Glomerular endothelial cell (primary cell): ENCODE measurements at places on chromosomes 3 and 15.

GRCh38 chr3:14605067-14605466 lies 46.5 kb upstream of the CCDC174 start:
- DNase-seq, result no peak

- DNase-seq, result no peak
Measured at GRCh38 chr3:152243721-152244516, 24.8 kb upstream of the MBNL1 start.

- no peak for DNase-seq
Measured at GRCh38 chr3:185995352-185995751, 57.5 kb upstream of the TRA2B start.

GRCh38 chr3:166554023-166554422 lies 716.8 kb upstream of the BCHE start:
- DNase-seq, result no peak

DNA sequence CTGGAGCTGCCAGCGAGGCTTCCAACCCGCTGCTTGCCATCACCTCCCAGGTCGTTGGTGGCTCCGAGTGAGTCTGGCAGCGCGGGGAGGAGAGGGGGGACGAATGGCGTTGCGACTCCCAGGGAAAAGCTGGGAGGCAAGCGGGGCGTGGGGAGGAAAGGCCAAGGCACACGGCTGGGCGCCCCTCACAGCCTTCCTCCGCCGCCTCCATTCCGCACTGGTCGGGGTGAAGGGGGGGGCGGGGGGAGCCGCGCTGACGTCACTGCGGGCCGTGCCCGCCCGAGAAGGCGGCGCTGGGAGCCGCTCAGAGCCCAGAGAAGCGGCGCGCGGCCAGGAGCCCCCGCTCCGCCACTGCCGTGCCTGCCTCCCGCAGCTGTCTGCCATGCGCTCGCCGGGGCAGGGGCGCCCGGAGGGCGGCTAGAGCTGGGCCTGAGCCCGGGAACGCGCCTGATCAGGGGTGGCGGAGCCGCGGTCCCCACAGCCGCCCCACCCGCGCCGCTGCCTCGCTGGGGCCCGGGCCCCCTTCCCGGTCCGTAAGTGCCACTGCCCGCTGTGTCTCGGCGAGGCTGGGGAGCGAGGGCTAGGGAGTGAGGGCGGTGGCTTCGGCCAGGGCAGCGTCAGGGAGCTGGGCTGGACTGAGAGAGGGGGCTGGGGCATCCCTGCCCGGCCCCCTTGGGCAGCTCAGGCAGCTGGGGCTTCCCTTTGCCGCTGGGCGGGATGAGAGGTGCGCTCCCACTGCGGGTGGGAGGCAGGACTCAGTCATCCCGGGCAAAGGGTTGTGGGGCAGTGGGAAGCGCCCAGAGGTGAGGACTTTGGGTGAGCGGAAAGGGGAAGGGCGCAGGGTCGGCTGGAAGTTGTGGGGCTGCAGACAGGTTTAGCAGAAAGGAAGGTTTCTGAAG lies 27.8 kb upstream of the POLG start:
- DNase-seq, result no peak

DNA sequence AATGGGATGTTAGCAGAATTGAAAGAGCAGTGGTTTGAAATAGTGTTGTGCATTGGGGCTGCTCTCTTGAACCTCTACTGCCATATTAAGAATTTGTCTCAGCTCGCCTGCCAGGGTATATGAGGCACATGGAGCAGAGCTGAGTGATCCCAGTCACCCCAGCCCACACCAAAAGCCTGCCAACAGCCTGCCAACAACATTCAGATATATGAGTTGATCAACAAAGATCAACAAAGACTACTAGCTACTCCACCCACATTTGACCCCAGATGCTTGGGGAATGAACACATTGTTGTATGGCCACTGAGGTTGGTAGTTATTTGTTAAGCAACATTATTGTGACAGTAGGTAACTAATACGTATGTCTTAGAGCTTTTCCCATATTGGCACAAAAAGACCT lies 570.9 kb upstream of the IL12A start:
- no peak for DNase-seq

GRCh38 chr3:132657869-132658747 lies 1.5 kb downstream of the ACAD11 start:
- DNase-seq, result no peak

DNA sequence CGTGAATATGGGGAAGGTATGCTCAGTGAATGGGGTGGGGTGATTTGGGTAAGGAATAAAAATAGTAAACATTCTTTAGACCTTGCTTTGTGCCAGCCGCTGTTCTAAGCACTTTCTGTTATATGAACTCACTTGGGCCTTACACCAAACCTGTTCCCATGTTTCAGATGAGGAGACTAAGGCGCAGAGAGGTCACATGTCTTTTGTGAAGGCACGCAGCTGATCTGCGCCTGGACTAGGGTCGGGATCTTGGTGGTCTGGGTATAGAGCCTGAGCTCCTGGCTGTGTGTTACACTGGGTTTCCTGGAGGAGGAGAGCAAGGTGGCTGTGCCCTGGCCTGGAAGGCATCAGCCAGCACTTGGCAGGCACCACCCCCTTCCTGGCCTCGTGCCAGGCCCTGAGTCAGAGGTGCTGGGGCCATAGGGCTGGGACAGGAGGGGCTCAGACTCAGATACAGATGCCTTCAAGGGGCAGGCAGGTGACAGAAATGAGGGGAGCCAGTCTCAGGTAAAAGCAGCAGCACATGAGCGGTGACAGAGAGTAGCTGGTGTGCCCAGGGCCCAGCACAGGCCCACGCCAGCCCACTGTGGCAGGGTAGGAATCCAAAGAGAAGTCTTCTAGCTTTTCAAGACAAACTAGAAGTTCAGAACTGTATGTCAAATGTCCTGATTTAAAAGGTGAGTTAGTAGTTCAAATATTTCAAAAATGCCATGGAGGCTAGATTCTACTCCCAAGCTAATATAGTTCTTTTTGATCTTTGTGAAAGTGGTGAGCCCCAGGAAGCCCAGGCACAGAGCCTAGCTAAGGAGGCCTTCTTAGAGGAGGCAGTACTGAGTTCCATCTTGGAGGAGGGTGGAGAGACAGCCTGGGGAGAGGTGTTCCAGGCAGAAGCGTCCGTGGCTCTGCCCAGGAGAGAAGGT lies 83.1 kb downstream of the DNAJB8 start:
- DNase-seq, result peak; percentile 14

GRCh38 chr3:30315447-30315846 lies 291.0 kb upstream of the TGFBR2 start:
- no peak for DNase-seq

DNA sequence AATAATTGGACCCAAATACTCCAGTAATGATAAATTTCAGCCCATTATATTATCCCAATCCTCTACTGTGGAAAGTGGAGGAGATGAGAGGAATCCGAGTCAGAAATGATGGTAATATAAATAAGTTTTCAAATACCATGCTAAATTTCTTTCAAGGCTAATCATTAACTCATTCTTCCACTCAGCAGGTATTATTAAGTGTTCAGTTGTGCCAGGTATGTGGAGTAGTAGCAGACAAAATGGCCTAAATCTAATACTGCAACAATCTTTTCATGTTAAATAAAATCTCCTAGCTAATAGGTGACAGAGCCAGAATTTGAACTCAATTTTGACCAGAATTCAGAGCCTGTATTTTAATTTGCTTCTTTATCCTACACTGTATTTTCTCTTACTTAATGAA lies 538.6 kb upstream of the ROBO2 start:
- DNase-seq, result no peak

- no peak for DNase-seq
Measured at GRCh38 chr3:177725165-177725564, 527.9 kb upstream of the TBL1XR1 start.

- no peak for DNase-seq
Measured at GRCh38 chr3:187738331-187739093, 6.8 kb downstream of the BCL6 start.

GRCh38 chr15:28043691-28044091 lies 55.4 kb downstream of the OCA2 start:
- DNase-seq, result no peak

GRCh38 chr15:101411085-101411484 lies 78.4 kb downstream of the PCSK6 start:
- DNase-seq, result no peak

- no peak for DNase-seq
Measured at GRCh38 chr15:72339777-72340177, 19.8 kb upstream of the CELF6 start.

- DNase-seq, result no peak
Measured at GRCh38 chr3:189238071-189238470, 66.3 kb downstream of the TPRG1 start.
